ENCODE measurements at places on chromosomes 3 and 15.
A peak's percentile ranks its signal among the peaks of the same experiment; 100 is the strongest.

DNA sequence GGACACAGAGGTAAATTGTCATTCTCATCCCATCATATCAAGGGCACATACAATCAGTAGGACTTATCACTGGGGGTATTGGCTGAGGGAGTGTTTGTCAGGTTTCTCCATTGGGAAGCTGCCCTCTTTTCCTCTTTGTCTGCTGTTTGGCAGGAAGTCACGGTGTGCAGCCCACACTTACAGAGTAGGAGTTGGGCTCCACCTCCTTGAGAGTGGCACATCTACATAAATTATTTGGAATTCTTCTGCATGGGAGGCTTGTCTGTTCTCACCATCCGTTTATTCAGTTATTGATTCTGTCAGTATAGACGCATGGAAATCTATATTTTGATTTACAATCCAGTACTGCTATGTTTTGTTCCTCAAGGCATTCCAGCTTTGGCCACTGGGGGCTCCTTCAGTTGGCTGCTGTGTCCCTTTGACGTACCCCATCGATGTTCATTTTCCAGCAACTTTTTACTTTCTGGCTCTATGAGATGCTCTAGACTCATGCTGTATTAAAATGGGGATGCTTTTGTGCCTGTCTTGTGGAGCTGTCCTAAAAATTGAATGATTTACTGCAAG is 200.3 kb downstream of the SLCO3A1 start:
- DNase-seq = no peak

- no peak for DNase-seq
These were observed 12.8 kb downstream of the ATRIP start for GRCh38 chr3:48459331-48459730.

DNA sequence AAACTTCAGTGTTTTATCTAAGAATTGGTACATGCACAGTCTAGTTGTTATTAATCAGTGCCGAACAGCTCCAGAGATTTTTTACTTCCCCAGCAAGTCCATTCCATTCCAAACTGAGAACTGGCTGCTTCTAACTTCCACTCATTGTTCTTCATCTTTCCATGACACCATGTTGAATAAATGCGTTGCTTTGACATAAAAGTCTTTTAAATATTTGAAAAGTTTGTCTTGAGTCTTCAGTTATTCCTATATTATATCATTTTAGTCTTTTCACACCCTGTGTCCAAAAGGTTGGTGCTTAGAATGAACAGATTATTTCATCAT is 65.4 kb downstream of the CMSS1 start:
- no peak for DNase-seq

GRCh38 chr3:51434746-51435327 is 43.8 kb downstream of the RBM15B start:
- no peak for DNase-seq

DNA sequence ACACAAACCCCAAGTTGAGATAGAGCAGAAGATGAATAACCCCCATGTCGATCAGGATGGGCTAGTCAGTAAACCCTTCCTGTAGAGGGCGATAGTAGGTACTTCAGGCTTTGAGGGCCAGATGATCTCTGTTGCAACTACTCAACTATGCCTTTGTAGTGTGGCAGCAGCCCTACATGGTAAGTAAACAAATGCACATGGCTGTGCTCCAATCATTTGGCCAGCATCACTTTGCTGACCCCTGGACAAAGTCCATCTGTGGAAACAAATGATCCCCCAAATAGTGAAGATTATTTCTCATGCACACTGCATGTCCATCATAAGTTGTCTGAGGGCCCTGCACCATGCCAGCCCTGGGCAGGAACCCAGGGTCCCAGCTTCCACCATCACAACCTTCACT is 402.2 kb upstream of the PROK2 start:
- DNase-seq = no peak

- no peak for DNase-seq
These were observed 159.9 kb downstream of the OCA2 start for GRCh38 chr15:27939246-27939645.

GRCh38 chr3:187590861-187591576 is 79.2 kb downstream of the SST start:
- no peak for DNase-seq

- no peak for DNase-seq
These were observed 148.5 kb downstream of the OSBPL10 start for GRCh38 chr3:31832551-31832950.

DNA sequence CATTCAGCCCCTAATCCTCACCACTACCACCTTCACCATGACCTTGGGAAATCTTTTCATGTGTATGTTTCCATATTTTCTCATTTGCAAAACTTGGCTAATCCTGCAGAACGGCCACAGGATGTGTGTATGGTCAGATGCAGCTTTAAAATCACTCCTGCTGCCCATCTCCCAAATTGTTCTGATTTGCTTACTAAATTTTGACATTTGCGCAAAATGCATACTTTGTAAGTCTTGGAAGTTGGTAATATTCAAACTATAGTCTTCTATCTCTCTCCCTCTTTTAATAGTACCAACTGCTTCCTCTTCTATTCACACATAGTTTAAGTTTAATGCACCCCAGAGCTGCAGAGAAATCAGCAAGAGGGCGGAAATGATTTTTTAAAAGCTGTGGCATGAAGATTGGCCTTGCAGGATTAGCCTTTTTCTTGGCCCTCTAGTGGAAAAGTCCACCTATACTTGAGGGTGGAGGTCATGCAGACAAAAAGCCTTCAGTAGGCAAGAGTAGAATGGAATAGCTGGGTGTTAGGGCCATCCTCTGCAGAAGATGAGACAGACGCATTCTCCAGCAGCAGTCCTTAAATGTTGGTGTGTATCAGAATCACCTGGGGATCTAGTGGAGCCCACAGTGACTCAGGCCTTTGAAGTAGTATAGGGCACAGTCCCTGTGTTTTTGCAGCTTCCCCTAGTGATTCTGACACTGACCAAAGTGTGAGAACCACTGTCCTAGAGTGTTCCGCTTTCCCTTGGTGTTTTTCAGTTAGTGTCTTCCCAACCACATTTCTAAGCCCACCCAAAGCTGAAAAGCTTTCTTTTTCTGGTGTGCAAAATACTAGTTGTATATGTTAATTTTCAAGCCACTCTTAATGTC is 181.7 kb downstream of the CHST2 start:
- DNase-seq = no peak

GRCh38 chr3:143358155-143358792 is 238.7 kb downstream of the CHST2 start:
- no peak for DNase-seq

DNA sequence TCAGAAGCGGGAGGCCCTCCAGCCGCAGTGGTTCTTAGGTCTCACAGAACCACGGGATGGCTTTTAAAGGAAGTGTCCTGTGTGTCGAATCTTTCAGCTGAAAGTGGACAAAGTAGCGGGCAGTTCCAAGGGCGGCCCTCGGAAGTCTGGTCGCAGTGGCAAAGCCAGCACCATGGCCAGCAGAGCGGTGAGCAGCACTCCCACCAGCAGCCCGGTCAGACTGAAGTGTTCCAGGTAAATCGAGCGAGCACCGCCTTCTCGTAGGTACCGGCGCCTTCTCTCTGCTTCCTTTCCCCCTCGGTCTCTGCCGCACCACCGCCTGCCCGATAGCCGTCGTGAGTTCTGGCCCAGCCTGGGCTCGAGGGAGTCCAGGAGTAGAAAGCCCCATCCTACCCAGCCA is 103.6 kb upstream of the ABHD17C start:
- no peak for DNase-seq

DNA sequence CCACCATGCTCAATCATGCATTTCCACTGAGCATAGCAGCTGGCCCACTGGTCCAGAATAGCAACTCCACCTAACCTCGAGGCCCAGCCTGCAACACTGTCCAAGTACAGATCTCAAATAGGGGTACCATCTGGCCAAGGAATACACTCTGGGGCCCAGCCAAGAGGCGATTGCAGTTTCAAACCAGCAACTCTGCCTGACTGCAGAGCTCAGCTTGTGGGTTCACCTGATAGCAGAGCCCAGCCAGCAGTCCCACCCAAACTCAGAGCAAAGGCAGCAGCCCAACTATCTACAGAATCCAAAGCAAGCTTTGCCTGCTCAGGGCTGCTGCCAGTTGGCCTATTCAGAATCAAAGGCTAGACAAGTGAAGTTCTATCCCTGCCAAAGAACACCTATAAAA is 30.5 kb downstream of the POLQ start:
- DNase-seq = no peak

- no peak for DNase-seq
These were observed 14.2 kb downstream of the ST8SIA2 start for GRCh38 chr15:92407916-92408315.

- DNase-seq = no peak
These were observed 74.0 kb downstream of the SATB1 start for GRCh38 chr3:18351069-18351628.

DNA sequence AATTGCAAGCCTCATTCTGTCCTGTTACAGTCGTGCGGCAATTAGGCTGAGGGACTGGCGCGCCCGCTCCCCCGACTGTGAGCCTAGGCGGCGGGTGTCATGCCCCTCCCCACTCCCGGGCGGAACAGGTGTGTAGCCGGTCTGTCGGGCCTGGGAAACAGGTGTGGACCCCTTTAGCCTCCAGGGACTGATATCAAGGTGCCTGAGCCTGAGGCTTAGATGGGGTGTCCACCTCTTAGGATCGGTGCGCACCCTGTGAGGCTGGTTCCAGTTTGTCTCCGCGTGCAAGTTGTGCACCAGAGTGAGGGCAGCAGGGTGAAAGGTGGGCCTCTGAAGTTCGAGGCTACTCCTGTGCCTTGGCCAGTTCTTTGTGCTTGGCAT is 686 bp downstream of the VPS8 start:
- peak; percentile 57 for DNase-seq

DNA sequence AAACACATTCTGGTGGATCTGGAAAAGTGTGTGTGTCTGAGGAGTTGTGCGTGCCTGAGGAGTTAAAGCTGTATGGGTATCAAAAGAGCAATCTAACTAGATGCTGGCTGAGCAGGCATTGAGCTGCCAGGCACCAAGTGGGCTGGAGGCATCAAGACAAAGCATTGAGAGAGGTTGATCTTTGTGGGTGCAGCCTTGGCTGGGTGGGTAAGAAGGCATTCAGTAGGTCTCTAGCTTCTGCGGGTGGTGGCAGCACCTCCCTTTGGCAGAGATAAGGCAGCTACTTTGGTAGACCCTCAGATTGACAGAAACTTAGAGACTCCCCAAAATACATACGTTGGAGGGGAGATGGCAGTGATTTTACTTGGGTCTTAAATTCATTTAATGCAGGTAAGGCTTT is 15.8 kb upstream of the TMEM212 start:
- DNase-seq = no peak

DNA sequence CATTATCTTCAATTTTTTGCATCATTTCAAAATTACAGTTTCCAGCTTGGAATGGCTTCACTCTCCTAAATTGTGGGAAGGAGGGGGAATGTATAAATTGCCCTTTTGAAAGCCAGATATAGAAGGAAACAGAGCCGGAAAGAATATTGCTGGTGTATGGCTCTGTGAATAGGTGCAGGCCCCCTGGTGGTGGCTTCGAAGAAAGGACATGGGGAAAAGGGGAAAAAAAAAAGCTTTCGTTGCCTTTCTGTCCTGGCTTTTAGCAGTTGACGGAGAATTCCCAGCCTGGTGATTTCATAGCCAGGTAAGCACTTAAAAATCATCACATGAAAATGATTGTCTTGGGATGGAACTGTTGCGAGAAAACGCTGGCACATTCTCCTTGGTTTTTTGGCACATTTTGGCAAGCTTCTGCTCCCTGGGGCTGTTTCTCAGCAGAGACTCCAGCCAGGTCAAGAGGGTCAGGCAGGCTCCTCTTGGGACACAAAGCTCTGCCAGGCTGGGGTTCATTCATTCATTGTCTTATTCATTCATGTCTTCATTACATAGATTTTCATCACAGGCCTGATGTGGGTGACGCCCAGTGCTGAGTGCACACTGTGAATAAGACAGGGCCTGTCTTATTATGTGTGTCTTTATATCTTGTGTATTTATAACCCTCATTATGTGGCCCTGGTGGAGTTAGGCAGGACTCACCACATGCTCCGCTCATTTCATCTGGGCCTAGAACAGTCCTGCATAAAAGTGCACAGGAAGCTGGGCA is 300.0 kb upstream of the TPM1 start:
- DNase-seq = peak; percentile 81

DNA sequence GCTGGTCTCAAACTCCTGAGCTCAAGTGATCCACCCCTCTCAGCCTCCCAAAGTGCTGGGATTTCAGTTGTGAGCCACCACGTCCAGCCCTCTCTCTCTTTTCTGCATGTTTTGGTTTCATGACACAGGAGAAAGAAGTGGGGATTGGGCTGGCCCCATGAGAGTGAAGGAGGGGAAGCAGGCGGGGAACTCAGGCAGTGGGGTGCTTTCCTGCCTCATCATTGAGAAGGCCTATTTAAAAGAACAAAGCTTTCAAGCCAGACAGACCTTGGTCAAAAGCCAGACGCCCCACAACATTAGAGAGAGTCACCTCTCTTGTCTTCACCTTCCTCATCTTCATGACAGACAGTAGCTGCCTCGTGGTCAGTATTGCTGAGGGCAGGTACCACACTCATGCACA is 15.9 kb downstream of the PSTPIP1 start:
- DNase-seq = no peak

- no peak for DNase-seq
These were observed 1308.0 kb downstream of the ROBO1 start for GRCh38 chr3:78459796-78460195.

DNA sequence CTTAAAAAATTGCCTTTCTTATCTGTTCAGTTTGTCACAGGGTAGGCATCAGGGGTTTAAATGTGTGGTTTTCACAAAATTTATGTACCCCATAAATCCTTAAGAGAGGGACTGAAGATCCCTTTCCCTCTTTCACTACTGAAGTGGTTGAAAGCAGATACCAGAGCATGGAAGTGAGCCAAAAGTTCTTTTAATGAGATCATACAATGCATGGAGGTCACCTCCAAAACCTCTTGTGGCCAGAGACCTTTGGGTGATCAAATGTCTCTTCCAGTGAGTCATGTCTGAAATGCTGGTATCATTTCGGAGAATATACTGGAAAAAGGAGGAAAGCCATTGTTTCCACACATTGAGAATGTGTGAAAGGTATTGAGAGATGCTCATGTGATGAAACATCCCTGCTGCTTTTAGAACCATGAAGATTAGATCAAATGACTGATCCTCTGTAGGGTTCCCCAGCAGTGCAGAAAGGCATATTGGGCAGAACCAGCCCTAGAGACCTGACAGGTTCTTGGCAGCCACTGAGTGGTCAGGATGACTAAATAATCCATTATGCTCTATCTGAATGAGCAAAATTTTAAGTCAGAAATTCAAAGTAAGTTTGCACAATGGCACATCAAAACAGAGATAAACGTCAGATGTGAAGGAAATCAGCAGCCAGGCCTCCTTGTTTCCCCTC is 165.8 kb upstream of the SLC2A2 start:
- no peak for DNase-seq

GRCh38 chr3:123789760-123790159 is 94.4 kb downstream of the MYLK start:
- no peak for DNase-seq

- no peak for DNase-seq
These were observed 121.0 kb upstream of the PRR20G start for GRCh38 chr3:127408684-127409420.

DNA sequence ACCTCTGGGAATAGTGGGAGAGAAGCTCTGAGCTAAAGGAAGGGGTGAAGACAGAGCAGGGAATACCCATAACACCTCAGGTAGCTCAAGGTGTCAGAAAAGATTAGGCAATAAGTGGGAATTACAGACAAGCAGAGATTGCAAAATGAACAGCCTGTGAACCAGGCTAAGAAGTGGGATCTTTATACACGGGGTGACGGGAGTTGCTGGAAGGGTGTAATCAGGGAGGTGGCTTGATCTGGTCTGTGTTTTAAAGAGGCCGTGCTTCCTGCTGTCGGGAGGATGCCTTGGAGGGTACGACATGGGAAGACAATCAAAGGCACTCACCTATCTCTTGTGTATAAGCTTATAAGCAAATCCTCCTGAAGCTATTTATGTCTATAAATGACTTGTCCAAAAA is 216.3 kb downstream of the CLSTN2 start:
- DNase-seq = no peak

- no peak for DNase-seq
These were observed 66.7 kb downstream of the BBX start for GRCh38 chr3:107589454-107589853.
